ENCODE measurements at places on chromosomes 5 and 9.

DNA sequence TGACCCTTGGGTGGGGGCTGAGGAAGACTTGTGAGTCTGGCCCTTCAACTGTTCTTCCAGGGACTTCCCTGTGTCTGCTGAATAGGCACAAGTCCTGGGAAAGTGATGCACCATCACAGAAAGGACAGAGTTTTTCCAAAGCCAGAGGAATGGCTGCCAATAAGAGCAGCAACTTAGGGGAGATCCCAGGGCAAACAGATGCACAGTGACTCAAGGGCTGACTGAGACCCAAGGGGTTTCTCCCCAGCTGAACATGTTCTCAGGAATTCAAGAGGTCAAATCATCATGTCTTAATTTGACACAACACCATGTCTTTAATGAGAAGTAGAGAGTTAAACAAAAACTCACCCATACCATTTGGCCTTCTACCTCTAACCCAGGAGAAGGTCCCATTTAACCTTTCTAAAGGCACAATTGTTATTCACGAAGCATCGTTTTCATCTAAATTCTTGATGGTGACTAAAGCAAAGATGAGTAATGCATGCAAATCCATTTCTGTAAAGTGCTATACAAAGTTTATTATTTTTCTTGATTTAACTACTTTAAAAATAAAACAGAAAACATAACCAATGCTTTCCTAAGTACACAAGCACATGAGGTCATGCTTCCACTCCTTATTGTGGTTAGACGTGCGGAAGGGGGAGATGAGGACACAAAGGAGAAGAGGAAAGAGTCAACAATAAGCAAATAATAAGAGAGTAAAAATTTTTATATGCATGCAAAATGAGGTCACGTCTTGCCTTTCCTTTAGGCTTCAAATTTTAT, 324.1 kb downstream of the PLK2 start:
- no peak for DNase-seq

- DNase-seq, result no peak
Observed at GRCh38 chr9:73182928-73183327, 31.3 kb downstream of the ANXA1 start.

DNA sequence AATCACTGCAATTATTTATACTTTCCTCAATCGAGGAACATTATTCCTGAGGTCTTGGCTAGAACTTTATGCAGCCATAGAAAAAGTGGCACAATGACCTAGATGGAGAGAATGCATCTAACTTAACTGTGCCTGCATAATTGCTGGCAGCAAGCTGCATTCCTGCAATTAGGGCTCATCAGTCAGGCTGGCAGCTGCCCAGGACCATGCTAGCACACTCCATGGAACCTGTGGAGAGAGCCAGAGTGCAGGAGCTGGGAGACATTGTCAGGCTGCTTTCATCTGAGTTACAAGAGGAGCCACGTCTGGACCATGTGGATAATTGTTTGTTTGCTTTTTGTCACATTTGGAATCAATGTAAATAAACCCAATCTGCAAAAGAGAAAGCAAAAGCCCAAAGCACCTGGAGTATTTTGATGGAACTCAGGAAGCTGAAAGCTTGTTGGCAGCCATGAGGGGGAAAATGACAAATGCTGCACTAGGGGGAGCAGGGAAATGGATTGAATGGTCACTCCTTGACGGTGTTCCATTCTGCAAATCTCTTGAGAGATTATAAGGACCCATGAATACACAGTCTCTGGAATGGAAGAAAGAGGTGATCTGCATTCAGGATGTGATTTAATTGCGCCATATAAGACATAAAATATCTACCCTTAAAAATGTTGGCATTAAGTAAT, 839.9 kb downstream of the MAT2B start:
- DNase-seq, result no peak

GRCh38 chr5:68547056-68547455, 331.5 kb downstream of the PIK3R1 start:
- no peak for DNase-seq

DNA sequence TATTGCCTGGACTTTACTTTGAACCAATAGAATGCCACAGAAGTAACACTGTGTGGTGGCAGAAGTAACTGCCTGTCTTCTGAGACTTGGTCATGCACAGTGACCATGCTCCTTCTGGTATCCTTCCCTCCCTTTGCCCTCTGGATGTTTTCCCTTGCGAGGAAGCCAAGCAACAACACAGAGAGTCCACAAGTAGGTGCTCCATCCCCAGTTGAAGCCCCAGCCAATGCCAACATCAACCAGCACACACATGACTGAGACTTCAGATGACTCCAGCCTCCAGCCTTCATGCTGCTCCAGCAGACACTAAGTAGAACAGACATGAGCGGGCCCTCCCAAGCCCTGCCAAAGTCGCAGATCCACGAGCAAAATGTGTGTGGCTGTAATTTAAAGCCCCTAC, 129.6 kb downstream of the EPB41L4A start:
- DNase-seq, result no peak

DNA sequence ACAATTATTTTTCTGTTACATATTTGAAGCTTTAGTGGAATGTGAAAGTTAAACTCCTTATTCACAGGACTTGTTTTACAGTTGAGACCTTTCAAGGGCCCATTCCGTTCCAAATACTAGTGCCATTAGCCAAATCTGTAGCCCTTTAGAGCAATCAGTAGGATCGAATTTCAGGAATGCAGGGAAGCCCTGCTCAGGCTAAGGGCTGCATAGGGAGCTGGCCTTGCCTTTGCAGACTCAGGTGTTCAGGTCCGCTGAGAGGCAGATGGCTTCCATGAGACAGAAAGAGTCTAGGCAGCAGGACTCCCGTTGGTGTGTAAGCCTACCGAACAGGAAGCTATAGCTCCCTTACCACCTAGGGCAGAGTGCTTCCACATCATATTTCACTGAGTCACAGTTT, 150.1 kb upstream of the SLC27A6 start:
- DNase-seq, result no peak

GRCh38 chr5:134659456-134659855, 10.9 kb downstream of the SEC24A start:
- no peak for DNase-seq

GRCh38 chr5:34772267-34773098, 66.5 kb upstream of the TTC23L start:
- no peak for DNase-seq

DNA sequence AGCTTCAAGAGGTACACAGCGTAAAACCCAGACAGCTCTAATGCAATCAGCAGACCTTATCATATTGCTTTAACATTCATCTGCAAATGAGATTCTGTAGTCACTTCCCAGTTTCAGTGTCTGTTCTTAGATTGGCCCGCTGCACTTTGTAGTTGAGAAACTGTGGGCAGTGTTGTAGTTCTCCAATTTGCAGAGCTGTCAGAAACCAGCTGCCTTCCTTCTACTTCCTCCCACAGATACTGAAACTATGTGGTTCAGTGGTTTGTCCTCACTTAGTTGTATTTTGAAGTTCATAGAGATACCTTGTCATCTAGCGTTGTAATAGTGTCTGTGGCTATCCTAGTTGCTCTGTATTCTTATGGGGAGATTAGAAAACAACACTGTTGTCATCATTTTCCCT, 39.6 kb upstream of the TRIM36 start:
- peak; percentile 66 for DNase-seq

DNA sequence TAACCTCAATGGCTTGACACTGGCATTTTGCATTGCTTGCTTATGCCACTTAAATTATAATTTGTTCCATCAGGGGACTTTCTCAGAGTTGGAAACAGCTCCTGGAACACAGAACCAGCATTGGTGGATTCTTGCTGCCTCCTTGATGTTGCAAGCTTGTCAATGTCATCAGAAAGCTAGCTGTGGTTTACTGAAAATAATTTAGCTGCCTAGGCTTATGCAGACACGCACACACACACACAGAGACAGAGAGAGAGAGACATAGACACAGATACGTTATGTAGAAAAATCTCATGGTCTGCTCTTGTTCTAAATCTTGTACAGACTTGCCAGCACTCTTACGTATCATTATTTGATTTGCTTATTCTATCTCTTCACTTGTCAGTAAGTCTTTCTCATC, 78.0 kb downstream of the HMHB1 start:
- DNase-seq, result no peak

DNA sequence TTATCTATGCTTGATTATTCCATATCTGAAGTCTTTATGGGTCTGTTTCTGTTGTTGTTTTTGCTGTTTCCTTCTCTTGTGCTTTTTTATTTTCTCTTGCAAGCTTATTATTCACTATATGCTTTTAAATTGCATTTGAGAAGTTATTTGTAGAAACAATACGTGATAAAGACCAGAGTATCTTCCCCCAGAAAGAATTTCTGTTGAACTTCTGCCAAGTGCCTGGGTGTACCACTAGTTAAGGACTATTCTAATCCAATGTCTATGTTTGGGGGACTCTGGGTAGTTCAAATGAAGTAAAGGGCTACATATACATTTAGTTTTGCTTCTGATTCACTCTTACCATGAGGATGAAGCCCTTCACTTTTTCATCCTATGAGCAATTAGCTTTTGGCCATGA, 54.3 kb downstream of the SLF1 start:
- DNase-seq, result no peak

- peak; percentile 14 for DNase-seq
Observed at GRCh38 chr5:7871653-7872052, 2.7 kb downstream of the MTRR start.

GRCh38 chr5:13536933-13537332, 407.6 kb downstream of the DNAH5 start:
- no peak for DNase-seq

DNA sequence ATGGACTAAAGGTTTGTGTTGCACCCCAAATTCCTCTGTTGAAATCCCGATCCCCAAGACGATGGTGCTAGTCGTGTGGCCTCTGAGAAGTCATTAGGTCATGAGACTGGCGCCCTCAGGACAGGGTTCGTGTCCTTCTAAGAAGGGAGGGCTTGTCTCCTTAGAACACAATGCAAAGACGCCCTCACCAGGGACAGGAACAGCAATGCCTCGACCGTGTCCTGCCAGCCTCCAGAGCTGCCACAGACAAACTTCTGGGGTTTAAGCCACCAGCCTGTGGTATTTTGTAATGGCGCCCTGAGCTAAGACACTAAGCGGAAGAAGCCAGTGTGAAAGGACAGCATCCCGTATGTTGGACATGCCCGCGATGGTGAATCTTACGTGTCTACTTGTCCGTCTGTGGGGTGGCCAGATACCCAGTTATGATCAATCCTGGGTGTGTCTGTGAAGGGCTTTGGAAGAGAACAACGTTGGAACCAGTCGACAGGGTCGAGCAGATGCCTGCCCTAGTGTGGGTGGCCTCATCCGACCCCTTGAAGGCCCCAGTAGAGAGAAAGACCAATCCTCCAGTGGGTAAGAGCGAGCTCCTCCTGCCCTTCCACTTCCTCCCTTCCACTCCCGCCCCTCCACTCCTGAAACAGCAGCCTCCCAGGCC, 279.2 kb upstream of the IRX2 start:
- no peak for DNase-seq

DNA sequence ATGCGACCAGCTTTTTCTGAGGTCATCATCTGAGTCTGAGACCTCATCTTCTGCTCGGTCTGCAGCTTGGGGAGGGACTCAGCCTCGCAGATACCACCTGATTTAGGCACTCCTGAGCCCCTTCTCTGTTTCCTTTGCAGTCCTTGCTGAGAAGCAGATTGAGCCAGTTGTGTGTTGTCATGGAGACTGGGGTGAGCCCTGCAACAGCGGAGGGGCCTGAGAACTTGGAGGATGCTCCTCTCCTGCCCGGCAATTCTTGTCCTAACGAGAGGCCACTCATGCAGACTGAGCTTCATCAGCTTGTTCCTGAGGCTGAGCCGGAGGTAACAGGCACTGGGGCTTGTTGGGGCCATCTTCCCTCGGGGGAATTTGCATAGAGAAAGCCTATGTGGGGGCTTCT, 19.2 kb downstream of the TEX53 start:
- DNase-seq, result no peak
